KG1 (cell line): ENCODE measurements at places on chromosomes 5 and 9.

DNA sequence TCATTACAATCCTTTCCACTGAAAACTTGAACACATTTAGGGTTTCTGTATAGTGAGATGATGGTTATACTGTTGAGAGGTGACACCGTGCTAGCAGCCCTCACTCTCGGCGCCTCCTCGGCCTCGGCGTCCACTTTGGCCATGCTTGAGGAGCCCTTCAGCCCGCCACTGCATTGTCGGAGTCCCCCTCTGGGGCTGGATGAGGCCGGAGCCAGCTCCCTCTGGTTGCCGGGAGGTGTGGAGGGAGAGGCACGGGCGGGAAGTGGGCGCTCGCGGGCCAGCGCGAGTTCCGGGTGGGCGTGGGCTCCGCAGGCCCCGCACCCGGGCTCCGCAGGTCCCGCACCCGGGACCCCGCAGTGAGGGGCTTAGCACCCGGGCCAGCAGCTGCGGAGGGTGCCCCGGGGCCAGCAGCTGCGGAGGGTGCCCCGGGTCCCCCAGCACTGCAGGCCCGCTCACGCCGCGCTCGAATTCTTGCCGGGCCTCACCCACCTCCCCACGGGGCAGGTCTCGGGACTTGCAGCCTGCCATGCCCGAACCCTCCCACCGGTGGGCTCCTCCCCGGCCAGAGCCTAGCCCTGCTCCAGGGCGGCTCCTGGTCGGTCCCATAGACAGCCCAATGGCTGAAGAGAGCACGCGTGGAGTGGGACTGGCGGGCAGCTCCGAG is 145.9 kb upstream of the ZNF608 start:
- DNase-seq = no peak

GRCh38 chr9:91775011-91775707 is 174.9 kb downstream of the ROR2 start:
- DNase-seq = no peak

GRCh38 chr5:169367861-169368260 is 66.9 kb upstream of the SLIT3 start:
- DNase-seq = no peak

- no peak for DNase-seq
Observed at GRCh38 chr5:83092619-83093018, 15.3 kb downstream of the XRCC4 start.

GRCh38 chr5:26868504-26868903 is 169.9 kb downstream of the CDH9 start:
- no peak for DNase-seq

DNA sequence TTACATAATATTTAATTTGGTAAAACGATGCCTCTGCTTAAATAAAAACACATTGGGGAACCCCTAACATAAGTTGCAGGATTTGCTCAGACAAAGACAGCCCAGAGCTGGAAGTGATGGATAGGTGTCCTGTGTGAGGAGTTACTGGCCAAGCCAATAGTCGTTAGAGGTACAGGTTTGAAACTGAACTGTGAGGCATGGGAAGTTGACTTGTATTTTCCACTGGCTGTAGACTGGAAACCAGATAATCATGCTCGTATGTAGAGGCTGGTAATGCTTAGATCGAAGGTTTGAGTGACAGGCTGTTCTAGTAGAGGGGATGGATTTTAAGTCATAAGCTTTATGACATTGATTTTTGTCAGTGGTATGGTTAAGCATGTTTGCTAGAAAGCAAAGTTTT is 24.8 kb downstream of the TEK start:
- DNase-seq = no peak

- DNase-seq = no peak
Observed at GRCh38 chr9:109496841-109497225, 1.3 kb downstream of the PTPN3 start.

- no peak for DNase-seq
Observed at GRCh38 chr5:57037355-57037754, 85.4 kb upstream of the MIER3 start.

- DNase-seq = no peak
Observed at GRCh38 chr5:94263068-94263467, 355.3 kb downstream of the KIAA0825 start.

DNA sequence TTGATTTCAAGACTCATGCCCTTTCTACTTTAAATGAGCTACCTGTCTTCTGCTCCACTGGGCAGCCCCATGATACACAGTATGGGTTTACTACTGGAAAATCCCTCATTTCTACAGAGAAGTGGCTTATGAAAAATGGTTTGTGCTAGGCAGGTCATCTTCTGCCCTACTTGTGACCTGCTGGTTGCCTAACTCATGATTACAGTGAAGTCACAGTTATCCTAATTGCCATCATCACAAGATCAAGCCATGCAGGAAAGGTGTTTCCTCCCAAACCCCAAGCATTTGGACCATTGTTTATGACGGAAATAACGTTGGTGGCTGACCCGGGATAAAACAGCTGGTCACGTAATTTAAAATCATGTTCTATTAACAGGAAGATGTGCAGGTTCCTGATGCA is 330.6 kb downstream of the ACTL7B start:
- DNase-seq = no peak

DNA sequence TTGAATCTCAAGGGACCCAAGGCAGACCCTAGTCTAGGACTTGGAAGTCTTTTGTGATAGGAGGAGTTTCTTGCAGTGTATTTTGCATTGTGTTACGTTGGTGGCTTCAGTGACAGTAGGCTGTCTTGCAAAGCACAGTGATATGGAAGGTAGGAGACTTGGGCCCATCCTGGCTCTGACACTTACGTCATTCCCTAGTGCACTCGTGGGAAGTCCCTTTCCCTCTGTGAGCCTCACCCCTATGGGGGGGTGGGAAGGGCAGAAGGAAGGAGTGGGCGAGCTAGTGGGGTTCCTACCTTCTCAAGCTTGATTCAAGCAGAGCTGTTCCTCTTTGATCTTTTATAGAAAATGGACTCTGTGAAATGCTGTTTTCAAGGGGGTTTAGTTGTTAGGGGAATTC is 9.2 kb upstream of the TEX53 start:
- DNase-seq = no peak

GRCh38 chr9:108553111-108553635 is 302.6 kb downstream of the ACTL7B start:
- no peak for DNase-seq

- no peak for DNase-seq
Observed at GRCh38 chr9:70409800-70410199, 4.7 kb downstream of the KLF9 start.

DNA sequence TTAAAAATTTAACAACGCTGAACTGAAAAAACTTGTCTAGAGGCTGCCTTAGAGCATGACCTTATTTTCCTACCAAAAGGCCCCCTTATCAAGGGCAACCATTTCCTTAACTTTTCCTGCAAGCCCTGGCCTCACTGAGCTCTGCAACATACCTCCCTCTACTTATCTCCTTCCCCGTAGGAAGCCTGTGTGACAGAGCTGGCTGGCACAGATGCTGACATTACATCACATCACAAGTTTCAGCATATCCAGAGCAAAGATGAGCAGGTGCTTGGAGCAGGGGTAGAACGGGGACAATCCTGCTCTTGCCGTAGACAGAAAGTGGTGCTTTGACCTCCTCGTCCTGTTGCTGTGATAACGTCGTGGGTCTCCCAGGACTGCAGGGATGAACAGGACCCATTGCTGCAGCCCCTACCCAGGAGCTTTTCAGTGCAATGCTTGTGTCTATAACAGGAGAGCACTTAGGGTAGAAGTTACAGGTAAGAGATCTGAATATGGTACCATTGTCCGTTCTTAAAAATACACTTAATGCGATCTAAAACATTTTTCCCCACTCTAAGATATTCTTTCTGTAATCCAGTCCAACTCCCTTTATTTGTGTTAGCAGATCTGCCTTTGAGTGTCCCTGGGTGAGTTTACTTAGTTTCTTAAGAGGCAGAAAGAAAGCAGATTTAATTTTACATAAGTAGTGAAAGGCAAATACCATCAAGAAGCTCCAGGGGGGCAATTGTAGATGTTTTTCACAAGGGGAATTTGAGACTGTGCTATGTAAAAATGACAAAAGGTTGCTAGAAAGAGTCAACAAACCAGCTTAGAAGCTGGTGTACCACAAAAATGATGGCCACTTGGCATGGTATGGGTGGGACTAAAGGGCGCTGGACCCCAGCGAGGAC is 101.9 kb upstream of the EFNA5 start:
- DNase-seq = no peak

GRCh38 chr9:107612136-107612535 is 122.6 kb upstream of the KLF4 start:
- DNase-seq = no peak

DNA sequence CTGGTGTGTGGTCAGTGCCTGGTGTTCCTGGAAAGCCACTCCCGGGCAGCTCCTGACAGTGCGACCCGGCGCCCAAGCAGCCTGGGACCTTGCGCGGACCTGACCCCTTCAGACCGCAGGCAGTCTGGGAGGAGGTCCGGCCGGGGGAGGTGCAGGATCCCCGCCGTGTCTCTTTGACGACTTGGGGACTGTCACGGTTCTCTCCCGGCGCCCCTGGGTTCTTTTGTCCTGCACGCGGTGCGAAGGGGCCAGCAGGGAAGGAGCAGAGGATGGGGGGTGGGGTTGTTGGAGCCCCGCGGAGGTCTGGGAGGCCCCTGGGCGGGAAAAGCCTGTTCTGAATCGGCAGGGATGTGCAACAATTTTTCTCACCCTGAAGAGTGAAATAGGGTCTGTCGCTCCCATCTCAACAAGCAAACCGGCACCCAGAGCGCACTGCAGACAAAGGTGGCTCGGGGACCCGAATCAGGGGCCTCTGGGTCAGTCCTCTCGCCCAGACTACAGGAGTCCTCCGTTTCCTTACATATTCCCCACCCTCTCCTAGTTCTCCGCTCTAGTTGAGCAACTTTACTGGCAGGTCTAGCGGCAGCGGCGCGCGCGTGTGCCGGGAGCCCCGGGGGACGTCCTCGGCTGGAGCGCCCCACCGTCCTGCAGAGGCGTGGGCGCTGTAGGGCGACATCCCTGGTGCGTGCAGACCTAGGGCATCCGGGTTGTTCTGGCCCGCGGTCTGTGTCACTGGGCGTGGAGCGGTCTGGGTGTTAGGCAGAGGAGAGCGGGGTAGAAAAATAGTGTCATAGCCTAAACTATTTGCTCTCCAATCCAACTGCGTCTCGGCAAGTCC is 1.2 kb downstream of the VCAN start:
- DNase-seq = no peak

GRCh38 chr9:23041466-23041865 is 594.8 kb downstream of the DMRTA1 start:
- no peak for DNase-seq

GRCh38 chr5:42564689-42565356 is 141.6 kb downstream of the GHR start:
- no peak for DNase-seq

- no peak for DNase-seq
Observed at GRCh38 chr5:8730194-8730593, 815.7 kb downstream of the SEMA5A start.

DNA sequence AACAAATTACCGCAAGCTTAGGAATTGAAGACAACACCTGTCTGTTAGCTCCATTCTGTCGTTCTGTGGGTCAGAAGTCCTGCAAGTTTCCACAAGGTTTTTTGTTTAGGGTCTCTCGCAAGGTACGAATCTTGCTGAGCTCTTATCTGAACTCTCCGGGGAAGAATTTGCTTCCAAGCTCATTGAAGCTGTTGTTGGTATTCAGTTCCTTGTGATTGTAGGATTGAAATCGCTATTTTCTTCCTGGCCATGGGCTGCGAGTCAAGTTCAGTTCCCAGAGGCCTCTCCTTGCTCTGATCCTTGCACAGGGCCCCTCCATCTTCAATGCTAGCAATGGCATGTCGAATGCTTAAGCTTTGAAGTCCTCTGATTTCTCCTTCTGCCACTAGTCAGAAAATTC is 53.5 kb upstream of the CNTLN start:
- DNase-seq = no peak

- DNase-seq = no peak
Observed at GRCh38 chr9:33024126-33024965, 727 bp upstream of the DNAJA1 start.

- no peak for DNase-seq
Observed at GRCh38 chr9:127878001-127878651, 651 bp upstream of the AK1 start.

DNA sequence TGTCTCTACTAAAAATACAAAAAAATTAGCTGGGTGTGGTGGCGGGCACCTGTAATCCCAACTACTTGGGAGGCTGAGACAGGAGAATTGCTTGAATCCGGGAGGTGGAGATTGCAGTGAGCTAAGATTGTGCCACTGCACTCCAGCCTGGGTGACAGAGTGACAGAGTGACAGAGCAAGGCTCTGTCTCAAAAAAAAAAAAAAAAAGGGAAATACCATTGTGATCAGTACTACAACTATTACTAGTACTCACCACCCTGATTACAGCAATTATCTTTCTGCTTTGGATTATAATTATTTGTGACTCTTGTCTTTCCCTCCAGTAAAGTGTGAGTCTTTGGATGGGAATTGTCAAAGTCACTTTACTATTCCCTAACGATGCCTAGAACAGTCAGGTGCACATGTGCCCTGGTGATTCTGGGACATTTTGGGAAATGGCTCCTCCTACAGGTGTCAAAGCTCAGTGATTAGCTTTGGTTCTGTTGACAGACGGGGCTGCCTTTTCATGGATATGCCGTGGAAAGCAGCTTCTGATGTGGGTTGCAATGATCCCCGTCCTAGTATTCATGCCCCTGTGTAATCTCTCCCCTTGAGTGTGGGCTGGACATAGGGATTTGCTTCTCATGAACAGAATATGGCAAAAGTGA is 31.8 kb upstream of the FRRS1L start:
- DNase-seq = no peak

GRCh38 chr5:91499943-91500531 is 116.9 kb upstream of the ARRDC3 start:
- peak; percentile 2 for DNase-seq

- no peak for DNase-seq
Observed at GRCh38 chr5:131953969-131954368, 8.5 kb upstream of the MEIKIN start.

GRCh38 chr5:131677115-131677514 is 42.1 kb upstream of the RAPGEF6 start:
- no peak for DNase-seq

- no peak for DNase-seq
Observed at GRCh38 chr5:64384765-64385164, 121.0 kb upstream of the RGS7BP start.

DNA sequence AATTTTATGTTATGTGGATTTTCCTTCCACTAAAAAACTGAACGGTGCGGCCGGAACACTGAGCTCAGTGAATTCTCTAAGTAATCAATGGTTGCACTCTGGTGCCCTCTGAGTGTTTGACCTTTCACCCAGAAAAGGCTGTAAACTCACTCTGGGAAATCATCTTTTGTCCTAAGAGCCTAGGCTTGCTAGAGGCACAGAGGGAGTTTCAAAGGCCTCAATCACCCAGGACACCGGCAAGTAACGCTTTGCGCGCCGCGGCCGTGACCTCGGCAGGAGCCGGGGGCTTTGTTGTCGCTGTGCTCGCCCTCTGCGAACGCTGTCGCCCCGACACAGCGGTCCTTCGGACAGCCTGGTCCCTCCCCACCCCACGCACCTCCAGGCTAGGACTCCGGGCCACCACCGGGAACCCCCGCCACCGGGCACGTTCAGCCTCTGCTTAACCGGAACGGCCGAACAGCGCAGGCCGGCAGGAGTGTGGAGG is 703 bp downstream of the ISCA1 start:
- no peak for DNase-seq
